ENCODE measurements at places on chromosomes 12 and 14.

DNA sequence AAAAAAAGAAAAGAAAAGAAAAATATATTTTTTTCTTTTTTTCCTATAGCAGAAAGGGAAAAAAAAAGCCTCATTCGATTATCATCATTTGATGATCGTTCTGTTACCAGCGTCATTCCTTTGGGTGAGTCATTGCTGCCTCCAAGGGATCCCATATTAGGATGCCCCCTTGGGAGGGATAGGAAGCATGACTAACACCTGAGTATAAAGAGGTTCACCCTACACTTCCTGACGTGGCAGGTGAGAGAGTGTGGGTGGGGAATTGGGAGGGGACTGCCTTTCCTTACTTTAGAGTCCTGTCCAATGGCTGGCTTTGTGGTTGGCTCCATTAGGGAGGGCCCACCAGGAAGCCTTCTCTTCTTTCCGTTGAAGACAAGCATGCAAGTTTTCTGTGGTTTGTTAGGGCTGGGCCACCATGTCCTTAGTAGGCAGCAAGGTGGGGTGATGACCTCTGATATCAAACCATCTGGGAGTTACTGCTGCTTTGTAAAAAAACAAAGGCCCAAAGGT, 56.1 kb upstream of the FUT8 start:
- DNase-seq: peak; percentile 99

- no peak for DNase-seq
Observed at GRCh38 chr12:100897240-100897639, 102.7 kb downstream of the ANO4 start.

- DNase-seq: no peak
Observed at GRCh38 chr14:39781466-39781865, 349.2 kb upstream of the FBXO33 start.

DNA sequence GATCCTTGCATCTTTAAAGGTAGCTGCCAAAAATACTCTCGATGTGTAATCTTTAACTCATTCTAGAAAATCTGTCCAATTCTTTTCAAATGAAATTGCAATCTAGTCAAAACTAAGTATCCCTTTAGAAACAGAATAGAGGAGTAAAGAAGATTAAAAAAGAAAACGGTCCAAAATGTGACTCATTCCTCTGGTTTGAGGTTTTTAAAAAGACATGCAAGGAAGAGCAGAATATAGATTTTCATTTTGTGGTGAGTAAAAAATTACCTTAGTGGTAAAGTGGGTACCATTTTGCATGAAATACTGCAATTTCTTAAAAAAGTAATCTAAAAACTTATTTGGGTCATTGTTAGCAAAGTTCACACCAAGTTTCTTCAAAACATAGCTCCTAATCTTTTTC, 108.4 kb downstream of the BRMS1L start:
- no peak for DNase-seq

- no peak for DNase-seq
Observed at GRCh38 chr12:132685400-132685799, 1.7 kb downstream of the POLE start.

DNA sequence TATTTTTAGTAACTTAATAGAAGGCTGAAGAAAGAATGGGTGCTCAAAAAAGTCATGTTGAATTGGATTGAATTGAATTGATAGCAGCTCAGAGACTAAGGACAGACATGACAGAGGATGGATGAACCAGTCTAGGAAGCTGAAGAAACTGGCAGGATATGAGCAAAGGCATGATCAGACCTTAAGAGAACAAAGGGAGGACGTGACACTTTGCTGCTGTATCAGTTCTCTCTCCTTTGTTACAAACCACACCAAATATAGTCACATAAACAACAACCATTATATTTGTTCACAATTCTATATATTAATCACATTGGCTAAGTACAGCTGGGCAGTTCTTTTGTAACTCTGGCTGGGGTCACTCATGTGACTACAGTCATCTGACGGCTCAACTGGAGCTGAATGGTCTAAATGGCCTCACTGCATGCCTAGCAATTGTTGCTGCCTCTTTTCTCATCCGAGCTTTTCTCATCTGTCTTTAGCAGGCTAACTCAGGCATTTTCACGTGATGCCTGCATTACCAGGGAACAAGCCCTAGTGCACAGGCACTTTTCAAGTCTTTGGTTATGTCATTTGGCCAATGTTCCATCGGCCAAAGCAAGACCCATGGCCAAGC, 355.0 kb downstream of the ETNK1 start:
- DNase-seq: peak; percentile 72
